ENCODE measurements at places on chromosomes 1 and 21.
A peak's percentile ranks its signal among the peaks of the same experiment; 100 is the strongest.

- no peak for DNase-seq
These were observed 66.1 kb downstream of the FASLG start for GRCh38 chr1:172724765-172725613.

DNA sequence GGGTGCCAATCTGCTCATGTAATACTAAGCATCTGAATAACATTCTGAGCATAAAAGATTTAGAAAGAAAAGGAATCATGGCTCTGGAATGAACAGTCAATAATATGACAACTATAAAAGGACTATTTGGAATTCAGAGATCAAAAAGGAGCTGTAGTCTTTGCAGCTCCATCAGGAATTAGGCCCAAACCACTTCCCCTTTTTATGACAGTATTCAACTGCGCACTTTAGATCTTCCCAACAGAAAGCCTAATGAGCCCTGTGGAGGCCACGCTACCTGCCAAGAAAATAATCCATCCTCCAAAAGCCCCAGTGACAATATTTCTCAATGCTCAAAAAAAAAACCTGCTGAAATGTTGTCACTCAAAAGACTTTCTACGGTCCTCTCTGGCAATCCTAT is 163.2 kb downstream of the SNX7 start:
- no peak for DNase-seq

- no peak for DNase-seq
These were observed 111.5 kb downstream of the SEC16B start for GRCh38 chr1:177858332-177858821.

DNA sequence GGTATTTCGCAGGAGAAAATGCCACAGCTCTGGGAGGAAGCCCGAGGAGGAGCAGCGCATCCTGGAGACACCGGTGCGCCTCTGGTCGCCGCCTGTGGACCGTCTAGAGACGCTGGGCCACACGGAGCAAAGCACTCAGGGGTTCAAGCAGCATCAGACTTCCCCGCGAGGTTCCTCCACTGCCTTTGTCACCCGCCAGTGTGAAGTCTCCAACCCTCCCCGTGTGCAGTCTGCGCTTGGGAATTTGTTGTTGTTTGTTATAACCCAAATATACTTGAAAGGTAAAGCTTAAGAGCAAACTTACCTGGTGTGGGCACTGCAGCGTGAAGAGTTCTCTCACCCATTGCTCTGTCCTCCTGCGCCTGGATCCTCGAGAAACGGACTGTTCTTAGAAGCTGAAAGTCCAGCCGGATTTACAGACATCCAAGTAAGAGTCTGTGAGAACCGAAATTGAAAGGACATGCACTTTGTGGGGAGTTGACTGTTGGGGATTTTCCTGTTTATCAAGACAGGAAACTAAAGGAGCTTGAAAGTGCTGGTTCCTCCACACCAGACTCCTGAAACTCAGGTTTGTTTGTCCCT is at the start of gene GBP4:
TSS of gene GBP4 (minus strand) at position 452 of the 582 bp plus-strand sequence. CDS start at position 344, 108 bp downstream.
- DNase-seq, result peak; percentile 24

DNA sequence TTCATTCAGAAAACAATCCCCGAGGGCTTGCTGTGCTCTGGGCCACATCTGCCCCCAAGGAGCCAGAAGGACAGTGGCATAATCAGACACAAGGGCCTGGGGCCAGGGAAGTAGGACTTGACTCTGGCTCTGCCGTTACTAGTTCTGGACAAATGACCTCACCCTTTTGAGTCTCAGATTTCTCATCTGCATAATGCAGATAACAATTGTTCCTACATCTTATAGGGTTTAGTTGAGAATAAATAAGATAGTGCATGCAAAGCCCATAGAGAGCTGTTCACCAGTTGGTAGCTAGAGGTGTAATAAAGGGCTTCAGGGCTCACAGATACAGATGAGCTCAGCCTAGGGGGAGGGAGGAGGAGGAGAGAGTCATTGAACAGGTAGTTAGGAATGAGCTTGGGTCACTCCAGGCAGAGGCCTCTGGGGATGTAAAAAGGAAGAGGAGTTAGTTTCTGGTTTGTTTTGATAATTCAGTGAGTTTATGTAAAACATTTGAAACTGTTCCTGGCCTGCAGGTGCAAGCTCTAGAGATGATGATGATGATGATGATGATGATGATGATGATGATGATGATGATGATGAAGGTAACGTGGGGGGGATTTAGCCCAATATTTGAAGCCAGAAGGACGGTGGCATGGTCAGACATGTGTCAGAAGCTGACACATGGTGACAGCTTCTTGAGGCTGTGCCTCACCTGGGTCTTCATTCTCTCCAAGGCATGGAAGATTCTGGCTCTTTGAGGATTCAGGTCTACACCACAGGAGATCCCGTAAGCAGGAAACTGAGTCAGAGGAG is 858 bp downstream of the LACTBL1 start:
- DNase-seq, result no peak

- no peak for DNase-seq
These were observed 22.5 kb upstream of the PWP2 start for GRCh38 chr21:44084496-44085241.

GRCh38 chr1:234542211-234542850 is 63.4 kb upstream of the TARBP1 start:
- no peak for DNase-seq

DNA sequence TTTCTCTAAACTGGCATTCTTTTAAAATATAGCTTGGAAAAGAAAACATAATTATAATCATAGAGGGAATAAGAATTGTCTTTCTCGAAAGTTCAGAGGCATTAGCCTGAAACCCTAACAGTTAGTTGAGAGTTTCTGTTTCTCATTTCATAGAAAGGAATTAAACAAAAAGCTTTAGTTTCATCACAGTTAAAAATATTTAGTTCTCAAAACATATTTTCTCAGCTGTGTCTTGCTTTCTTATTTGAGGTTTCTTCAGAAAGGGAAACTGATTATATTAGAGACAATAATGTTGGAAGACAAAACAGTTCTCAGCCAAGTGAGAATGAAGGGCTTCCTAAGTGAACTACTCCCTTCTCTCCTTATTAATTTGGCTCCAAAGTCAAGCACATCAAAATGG is 75.4 kb upstream of the C1orf105 start:
- no peak for DNase-seq

GRCh38 chr21:46253610-46254124 is 25.1 kb upstream of the LSS start:
- no peak for DNase-seq

GRCh38 chr1:191579019-191579418 is 579.2 kb upstream of the RGS18 start:
- no peak for DNase-seq

DNA sequence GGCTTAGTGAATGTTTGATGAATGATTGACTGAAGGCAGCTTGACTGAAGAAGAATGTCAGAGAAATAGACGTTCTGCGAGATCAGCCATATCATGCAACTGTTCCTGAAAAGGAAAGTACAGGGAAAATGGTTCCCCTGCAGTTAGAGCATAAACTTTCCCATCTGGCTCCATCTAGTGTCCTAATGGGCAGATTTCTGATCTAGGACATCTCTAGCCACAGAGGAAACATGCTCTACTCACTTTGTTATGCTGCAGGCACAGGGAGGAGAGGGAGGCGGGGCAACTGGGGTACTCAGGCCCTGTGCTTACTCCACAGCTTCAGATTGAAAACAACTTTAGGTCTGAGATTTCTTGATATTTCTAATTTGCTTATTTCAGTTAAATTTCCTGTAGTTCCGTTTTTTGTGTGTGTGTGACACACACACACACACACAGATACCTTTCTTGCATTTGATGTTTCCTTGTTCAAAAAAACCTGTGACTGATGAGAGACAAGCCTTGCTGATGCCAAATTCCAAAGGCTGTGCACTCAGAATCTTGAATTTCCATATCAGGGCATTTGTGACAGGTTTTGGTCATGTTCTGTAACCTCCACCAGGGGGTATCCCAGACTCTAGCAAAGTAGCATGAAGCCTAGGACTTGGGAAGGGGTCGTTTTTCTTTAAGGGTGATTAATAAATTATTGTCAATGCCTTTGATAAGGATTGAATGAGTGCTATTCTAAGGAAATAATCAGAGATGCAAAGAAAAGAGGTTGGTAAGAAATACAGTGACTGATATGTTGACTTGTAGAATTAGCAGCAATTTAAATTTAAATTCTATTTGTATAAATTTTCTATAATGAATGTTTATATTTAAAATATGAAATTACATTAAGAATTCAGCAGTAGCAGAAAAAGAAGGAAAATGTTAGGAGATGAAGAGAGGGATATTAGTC is 139.7 kb upstream of the BEND5 start:
- DNase-seq, result peak; percentile 47

DNA sequence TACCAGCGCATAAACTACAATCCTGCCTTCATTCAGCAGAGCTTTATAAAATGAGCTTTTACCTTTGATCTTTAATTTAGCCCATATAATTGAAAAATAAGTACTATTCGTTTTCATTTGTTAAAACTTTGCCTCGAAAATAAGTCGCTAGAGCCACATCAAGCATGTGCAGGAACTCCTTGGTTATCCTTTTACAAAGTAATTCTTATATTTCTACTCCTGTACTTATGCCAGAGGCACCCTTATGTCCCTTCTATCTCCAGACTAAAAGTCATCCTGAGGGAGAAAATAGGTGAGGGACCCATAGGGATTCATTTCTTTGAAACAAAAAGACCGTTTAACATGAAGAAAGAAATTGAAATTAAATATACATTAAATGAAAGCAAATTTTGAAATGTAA is 278.2 kb upstream of the C1orf105 start:
- no peak for DNase-seq

DNA sequence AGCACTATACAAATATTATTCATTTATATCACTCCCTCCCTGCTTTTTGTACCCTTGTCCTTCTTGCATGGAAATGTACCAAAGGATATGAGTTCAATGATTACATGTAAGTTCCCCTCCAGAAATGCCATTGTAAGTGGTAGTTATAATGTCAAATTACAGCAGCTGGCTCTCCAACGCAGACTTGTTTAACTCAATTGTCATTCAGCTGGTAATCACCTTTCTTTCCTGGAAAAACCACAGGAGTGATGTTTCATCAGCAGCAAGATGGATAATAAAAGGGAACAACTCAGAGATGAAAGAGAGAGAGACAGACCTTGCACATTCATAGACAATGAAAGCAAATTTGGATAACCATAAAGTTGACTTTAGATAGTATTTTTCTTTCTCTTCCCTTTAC is 578.6 kb upstream of the PBX1 start:
- DNase-seq, result no peak

DNA sequence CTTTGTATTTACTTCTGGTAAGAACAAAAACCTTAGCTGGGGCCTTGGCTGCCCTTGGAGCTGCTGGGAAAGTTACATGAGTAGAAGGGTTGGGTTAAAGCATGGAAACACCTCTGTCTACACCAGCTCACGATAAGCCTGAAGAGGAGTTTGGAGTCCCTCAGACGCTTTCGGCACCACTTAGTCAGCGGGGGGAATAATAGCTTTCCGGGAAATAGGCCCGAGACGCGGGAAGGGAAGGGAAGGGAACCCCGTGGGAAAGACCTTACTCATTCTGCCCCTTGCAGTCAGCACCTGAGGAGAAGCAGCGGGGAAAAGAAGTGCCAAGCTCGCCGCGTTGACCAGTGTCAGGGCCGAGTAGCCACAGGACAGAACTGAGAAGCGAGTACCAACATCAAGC is 66.4 kb upstream of the PDE9A start:
- DNase-seq, result no peak

DNA sequence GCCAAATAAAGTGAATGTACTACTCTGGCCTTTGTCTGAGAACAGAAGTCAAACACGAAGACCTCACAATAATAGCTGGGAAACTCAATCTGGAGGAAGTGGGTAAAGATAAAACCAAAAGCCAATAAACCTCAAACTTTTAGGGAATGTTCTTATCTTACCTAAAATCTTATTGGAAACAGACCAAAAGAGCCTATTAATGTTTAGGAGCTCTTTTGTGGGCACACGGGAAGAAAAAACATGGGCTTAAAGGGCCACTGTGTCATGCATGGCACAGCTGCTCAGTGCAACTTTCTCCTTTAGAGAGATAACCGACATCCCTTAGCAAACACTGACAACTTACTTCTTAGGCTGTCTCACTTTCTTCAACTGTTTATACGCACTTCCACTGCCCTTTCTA is 16.1 kb downstream of the EIF2B3 start:
- DNase-seq, result no peak

GRCh38 chr1:156106624-156107488 is 7.7 kb upstream of the LMNA start:
- no peak for DNase-seq

GRCh38 chr21:39060485-39061083 is 122.7 kb downstream of the PSMG1 start:
- no peak for DNase-seq

- no peak for DNase-seq
These were observed 71.6 kb downstream of the SH3BGR start for GRCh38 chr21:39523399-39523798.

GRCh38 chr1:159179906-159180305 is 8.5 kb downstream of the CADM3 start:
- no peak for DNase-seq

- DNase-seq, result peak; percentile 87
These were observed 59.8 kb downstream of the CAPN2 start for GRCh38 chr1:223771814-223772770.

Measured in kidney capillary endothelial cell (primary cell).